Nucleus accumbens (tissue), 56 donors: ENCODE measurements at places on chromosomes 12 and 14.

DNA sequence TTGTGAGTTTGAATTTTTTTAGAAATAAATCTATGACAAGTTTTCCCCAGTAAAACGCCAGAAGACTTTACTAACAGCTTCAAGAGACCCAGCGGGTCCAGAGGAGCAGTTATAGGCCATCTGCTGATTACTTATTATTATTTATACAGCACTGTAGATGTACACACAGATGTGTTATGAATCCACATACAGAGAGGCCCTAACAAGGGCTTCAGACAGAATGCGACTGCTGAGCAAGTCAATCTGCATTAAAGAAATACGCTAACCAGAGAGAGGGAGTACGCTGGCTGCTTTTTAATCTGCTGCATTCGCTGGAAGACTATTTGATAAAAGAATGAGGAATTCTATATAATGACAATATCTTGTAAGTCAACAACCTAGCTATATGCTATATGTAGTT, 32.5 kb downstream of the ATF7 start:
- no peak for DNase-seq

GRCh38 chr14:65922142-65922541, 509.6 kb downstream of the FUT8 start:
- no peak for DNase-seq

GRCh38 chr12:107135177-107135576, 41.8 kb upstream of the CRY1 start:
- DNase-seq = no peak

DNA sequence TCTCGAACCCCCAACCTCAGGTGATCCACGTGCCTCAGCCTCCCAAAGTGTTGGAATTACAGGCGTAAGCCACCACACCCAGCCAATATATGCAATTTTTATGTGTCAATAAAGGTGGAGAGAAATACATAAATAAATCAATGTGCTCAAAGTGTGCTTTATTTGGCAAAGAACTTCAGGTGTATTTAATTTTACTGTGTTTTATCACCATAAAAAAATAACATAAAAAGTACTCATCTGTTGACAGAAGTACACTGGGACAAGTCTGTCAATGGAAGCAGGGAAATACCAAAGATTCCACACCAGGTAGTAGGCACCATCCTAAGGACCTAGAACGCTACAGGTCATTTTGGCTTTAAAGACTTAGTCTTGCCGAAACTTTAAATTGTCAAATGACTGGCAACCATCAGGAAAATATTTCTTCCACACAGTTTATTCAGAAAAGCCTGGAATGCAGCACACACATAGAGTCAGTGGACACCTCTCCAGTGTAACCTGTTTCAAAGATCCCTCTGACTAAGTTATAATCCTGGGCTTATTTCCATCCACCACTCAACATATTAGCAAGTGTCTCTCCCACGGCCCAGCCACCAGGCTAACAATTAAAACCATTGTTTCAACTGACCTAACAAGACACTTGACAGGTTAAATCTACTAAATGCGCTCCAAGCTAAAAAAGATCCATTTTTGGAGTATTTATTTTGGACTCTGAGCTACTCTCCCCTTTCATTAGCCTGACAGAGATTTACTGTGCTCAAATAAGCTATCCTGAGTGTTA, 4.2 kb downstream of the ERO1A start:
- DNase-seq = no peak

- DNase-seq = no peak
These were observed 44.2 kb downstream of the TTC8 start for GRCh38 chr14:88868558-88869159.

GRCh38 chr12:13062669-13063068, 18.5 kb downstream of the FAM234B start:
- DNase-seq = no peak

GRCh38 chr12:93376436-93377251, 1.1 kb upstream of the NUDT4 start:
- DNase-seq = no peak

DNA sequence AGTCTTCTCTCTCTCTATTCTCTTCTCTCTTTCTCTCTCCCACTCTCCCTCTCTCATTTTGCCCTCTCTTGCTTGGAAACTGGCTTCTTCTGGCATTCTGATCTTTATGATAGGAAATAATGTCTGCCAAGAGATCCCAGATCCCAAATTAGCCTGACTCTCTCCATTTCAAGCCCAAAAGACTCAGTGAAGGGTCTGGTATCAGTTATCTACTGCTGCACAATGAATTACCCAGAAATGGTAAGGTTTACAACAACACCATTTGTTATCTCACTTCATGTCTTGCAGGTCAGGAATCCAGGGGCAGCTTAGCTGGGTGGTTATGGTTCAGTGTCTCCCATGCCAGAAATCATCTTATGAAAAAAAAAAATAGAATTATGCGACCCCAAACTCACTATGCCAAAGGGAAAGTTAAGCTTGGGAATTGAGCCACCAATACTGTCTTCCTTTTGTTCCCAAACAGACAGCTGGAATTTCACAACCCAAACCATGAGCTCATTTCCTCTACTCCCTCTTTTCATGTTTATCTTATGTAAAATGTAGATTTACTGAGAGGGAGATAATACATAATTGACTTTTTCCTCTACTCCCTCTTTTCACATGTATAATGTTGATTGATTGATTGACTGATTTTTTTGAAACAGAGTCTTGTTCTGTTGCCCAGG, 67.8 kb upstream of the FICD start:
- DNase-seq = no peak

GRCh38 chr12:26239122-26239851, 43.9 kb downstream of the SSPN start:
- DNase-seq = peak; percentile 21

- DNase-seq = no peak
These were observed 617.3 kb downstream of the RPL10L start for GRCh38 chr14:46034305-46034704.

DNA sequence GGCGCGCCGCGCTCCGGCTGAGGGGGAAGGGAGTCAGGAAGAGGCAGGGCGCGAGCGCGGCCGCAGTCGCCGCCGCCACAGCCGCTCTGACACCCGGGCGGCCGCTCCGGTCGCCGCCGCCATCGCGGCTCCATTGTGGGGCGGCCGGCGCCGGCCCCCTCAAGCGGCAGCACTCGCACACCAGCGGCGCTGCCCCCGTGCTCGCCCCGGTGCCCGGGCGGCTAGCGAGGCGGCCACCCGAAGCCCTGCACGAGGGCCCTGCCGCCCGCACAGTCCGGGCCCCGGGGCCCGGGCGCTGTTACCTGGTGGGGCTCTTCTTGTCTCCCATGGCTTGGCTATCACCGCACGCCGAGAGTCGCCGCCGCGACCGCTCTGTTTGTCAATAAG, 202 bp downstream of the YAF2 start:
- DNase-seq = no peak

DNA sequence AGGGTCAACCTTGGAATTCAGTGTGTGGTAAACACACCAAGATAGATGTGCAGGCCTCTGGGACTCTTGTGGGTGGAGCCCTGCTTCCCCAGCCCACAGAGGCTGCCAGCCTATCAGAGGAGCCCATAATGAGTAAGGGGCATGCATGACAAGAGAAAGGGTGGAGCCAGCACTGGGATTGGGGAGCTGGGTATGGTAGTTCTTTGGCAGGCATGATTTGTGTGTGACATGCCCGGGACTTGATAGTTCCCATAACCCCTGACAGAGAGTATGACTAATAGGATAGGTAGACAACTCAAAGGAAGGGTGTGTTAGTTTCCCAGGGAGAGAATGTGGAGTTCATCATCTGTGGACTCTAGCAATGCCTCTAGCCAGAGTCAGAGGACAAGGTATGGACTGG, 143.0 kb downstream of the EMP1 start:
- DNase-seq = no peak

- no peak for DNase-seq
These were observed 24.4 kb upstream of the FBRSL1 start for GRCh38 chr12:132465269-132466190.

DNA sequence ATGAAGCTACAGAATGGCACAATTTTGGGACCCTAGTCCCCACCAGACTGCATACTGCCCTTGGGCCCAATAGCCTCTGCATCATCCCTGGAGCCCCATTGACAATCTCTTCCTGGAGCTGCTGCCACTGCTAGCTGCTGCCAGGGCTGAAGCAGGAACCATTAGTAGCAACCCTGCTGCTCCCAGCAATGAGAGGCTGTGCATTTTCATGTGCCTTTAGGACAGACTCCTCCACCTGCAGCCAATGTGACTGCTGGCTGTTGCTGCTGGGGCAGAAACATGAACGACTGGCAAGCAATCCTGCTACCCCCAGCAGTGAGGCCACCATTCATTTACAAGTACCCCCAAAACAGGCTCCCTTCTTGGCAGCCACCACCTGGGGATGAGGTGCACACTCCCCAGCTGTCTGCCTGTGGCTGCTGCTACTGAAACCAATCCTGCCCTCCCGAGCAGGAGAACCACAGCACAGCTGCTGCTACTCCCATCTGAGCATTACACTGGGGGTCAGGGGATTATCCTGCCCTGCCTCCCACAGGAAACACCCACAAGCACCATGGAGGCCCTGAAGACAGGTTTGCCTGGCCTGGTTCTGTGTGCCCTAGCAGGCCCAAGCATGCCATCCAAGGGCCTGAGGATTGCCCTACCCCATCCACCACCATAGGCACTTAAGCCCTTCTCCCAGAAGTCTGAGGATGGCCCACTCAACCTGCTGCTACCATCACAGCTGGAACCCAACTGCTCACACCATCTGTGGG, 181.0 kb downstream of the MYRFL start:
- no peak for DNase-seq

DNA sequence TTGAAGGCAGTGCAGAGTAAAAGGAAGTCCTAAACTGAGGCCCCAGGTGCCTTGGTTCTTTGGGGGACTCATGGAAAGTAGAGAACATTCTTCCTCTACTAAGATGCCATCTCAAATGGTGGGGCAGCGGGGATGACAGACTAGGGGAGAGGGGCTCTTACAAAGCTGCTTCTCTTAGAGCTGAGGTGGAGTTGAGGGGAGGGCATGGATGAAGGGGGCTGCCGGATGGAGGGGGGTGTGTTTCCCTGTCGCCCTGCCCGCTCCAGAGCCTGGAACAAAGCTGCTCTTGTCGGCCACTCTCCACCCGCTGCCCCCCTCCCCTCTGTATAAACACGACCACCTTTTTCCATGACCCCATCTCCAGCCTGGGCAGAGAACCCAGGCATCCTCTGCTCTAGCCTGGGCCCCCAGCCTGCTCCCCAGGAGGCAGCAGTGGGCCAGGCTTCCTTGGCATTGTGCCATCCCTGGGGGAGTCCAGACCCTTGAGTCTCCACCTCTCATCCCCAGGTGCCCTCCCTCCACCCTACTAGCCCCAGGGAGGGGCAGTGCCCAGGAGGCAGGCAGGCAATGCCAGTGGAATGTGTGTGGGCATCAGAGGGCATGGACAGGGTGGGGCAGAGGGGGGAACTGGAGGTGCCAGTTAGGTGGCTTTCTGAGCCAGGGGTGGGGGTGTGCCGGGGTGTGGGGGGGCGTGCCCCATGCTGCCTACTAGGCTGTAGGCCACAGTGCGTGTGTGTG, 1.7 kb downstream of the RARG start:
- no peak for DNase-seq

DNA sequence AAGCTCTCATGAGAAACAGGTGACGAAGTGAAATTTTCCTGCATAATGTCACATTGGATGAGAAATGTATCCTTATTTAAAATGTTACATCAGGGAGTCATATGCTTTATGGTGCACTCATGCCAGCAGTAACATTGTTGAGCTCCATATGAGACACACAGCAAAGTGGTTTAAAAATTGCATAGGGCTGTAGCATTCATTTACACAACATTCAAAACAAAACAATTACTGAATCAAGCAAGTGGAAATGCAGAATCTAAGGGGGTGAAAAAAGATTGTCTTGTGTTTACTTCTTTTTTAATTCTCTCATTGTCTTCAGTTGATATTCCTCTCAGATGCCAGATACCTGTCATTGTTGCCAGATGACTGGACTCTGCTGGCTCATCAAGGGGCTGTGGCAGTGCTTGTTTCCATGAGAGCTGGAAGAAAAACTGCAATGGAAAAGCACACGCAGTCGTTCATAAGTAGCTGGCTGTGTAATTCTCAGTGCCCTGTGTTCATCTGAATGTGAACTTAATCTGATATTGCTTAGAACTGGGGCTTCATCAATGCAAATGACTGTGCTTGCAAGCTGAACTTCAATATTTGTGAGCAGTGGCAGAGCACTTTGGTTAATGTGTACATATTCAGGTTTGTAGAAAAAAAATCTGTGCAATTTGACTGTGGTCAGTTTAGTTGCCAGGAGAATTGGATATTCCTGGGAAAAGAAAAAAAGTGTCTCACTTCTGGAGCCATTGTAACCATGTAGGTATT, 305.6 kb downstream of the RAD51B start:
- no peak for DNase-seq

DNA sequence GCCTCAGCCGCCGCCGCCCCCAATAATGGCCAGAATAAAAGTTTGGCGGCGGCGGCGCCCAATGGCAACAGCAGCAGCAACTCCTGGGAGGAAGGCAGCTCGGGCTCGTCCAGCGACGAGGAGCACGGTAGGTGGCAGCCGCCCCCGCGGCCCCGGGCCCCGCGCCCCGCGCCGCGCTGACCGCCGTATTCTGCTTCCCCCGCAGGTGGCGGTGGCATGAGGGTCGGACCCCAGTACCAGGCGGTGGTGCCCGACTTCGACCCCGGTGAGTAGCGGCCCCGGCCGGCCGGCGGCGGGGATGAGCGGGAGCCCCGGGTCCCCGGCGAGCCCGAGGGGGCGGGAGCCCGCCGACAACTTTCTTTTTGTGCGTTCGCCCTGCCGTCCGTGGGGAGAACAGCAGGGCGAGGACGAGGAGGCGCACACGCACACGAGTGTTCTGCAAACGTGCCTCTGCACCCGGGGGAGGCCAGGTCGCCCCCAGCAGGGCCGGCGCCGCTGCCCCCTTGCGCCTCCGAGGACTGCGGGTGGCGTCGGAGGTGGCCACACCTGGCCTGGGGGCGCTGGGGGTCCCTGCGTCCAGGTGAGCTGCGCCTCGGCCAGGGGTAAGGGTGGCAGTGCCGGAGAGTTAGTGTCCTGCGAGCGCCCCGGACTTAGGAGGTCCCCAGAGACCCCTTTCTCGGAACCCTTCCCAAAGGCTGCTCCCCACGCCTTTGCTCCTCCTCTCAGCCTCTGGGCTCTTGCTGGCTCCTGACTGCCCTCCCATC, 794 bp downstream of the RCOR1 start:
- DNase-seq = peak; percentile 32
